ENCODE measurements at places on chromosomes 4 and X.

- DNase-seq = peak; percentile 97
Observed at GRCh38 chr4:70239884-70240591, 2.4 kb upstream of the CSN3 start.

DNA sequence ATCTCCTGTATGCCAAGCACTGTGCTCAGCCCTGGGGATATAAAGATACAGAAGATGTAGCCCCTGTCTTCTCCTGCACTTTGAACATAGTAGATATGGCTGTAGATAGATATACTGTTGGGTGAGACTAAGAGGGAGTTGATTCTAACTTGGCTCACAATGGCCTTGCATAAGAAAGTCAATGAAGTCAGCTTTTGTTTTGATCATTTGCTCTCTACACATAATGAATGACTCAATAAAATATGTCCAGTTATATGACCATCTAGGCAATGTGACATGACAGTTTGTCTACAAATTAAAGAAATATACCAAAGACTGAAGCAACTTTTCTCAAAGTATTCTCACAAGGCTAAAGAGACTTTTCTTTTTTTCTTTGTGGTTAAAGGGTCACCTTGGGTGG lies 147.6 kb upstream of the DIPK2B start:
- no peak for DNase-seq

- peak; percentile 53 for DNase-seq
Observed at GRCh38 chr4:73499996-73500765, 18.6 kb downstream of the AFM start.

GRCh38 chrX:96436105-96436504 lies 248.5 kb upstream of the DIAPH2 start:
- peak; percentile 48 for DNase-seq
